LNCaP clone FGC (cell line): ENCODE measurements at places on chromosomes 12 and 14.
A peak's percentile ranks its signal among the peaks of the same experiment; 100 is the strongest.

GRCh38 chr12:50557421-50557820, 52.6 kb downstream of the DIP2B start:
- DNase-seq = no peak

DNA sequence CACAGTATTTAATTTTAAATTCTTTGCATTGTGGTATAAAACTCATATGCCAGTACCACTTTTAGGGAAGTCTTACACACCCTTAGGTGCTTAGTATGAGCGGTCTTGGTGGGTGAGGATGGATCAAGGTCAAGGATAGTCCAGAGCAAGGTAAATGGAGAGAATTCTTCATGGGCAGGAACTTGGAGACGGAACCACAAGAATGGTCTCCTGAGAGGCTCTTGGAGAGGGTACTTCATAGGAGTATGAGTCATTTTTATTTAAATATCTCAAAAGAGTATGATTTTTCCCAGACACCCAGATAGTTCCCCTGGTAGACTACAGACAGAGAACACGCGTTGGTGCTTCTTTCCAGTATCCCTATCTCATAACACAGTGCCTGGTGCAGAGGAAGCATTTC, 21.9 kb downstream of the HSPB8 start:
- no peak for DNase-seq

DNA sequence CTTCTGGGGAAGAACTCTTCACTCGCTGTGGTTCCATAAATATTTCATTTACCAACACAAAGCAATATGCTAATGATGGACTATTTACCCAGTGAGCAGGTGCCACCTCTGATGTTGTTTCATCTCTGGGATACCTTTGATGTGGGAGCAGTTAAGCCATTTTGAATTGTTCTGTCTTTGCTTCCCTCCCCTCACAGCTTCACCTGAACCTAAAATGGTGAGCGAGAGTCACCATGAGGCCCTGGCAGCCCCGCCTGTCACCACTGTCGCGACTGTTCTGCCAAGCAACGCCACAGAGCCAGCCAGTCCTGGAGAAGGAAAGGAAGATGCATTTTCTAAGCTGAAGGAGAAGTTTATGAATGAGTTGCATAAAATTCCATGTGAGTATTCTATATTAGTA, 352.7 kb downstream of the SYT1 start:
- DNase-seq = no peak

- peak; percentile 90 for DNase-seq
These were observed 218.8 kb downstream of the BTG1 start for GRCh38 chr12:91926848-91927247.

DNA sequence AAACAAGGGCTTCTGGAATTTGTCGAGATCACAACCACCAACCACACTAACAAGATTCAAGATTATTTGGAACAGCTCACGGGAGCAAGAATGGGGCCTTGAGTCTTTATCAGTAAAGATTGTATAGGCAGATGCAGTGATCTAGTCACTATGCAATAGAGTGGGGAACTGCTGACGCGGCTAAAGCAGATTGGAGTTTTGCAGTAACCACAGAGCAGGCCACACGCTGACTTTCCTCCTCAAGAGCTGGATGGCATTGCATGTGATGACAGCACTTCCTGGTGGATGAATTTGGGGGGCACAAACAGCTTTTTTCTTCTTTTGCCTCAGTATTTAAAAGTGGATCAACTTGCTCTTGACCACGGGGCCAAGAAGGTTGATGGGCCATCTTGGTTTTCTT, 46.0 kb downstream of the KCNK13 start:
- no peak for DNase-seq

GRCh38 chr14:101217616-101218371, 314.3 kb upstream of the RTL1 start:
- no peak for DNase-seq

DNA sequence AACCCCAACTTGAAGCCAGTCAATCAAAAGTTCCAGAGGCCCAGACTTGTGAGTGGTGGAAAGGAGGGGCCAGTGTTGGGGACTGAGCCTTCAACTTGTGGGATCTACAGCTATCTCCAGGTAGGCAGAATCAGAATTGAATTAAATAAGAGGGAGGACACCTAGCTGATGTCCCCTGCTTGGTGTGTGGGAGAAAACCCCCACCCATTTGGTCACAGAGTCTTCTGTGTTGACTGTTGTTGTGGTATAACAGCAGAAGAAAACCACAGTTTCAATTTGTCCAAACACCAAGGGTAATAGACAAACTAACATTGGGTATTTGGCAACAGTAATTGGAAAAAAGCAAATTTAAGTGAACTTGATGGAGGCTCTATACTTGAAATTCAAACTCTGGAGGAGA, 3.4 kb upstream of the GCH1 start:
- no peak for DNase-seq

DNA sequence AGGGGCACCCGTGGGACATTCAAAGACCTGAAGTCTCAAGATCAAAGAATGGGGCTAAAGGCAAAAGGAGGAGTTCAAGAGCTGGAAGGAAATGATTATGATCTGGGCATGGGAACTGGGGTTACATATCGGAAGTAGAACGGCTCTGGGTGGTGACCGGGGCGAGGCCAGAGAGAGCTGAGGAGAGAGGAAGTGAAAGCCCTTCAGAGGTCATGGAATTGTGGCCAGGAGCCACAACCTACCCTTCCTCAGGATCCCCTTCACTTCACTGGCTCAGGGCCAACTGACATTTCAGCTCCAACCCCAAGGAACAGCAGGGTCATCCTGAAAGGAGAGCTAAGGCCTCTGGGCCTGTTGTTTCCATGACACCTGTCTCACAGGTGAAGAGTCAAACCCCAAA, 57.8 kb downstream of the GALNT16 start:
- DNase-seq = no peak

DNA sequence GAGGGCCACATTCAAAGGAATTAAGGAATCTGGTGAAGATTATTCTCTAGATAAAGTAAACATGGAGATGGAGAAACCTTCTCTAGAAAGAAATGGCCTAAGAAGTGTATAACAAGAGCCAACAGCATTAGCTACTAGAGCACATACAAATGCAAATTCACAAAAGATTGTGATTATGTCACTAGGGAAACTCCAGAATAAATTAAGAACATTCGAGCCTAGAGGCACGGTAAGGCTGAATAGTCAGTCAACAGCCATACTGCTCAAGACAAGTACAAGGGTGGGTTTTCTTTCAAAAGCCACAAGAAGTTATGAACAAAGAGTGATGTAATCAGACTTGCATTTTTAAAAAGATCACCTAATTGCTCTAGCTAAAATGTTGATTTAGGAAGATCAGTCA, 25.4 kb downstream of the PPP4R3A start:
- DNase-seq = no peak

- no peak for DNase-seq
These were observed 24.3 kb upstream of the RCOR1 start for GRCh38 chr14:102568115-102568614.

DNA sequence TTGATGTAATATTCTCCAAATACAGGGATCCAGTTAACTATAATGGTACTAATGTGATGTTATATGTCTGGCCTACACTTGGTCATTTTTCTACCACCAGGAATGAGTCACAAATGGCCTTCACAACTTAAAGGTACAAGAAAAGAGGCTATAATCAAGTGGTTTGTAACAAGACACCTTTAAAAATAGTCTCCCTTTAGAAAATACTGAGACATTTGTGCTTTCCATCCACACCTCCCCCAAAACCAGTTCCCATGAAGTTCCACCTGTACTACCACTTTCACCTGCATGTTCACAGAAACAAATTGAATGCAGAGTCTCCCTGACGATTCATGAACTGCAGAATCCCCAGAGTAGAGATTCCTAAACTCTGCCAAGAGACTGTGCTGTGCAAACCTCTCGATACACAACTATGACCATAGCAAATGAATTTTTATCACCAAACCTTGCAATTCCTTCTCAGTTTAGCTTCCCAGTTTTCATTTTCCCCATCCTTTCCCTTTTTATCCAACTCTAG, 6.0 kb downstream of the BTG1 start:
- no peak for DNase-seq

- no peak for DNase-seq
These were observed 303 bp downstream of the SAMD4A start for GRCh38 chr14:54567224-54567638.

DNA sequence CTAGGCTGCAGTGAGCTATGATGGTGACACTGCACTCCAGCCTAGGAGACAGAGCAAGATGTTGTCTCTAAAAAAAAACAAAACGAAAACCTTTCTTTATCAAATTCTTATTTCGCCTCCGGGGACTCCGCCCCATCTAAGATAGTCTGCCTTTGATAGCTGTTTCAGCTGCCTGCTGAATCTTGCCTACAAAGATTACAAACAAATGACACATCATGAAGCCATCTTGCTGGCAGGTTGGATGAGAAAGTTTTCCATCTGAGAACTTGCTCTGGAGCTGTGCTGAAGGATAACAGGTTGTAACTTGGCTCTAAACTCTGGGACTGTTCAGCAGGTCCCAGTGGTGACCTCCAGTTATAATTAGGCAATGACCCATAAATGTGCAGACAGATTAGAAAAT, 41.8 kb upstream of the AEBP2 start:
- no peak for DNase-seq

DNA sequence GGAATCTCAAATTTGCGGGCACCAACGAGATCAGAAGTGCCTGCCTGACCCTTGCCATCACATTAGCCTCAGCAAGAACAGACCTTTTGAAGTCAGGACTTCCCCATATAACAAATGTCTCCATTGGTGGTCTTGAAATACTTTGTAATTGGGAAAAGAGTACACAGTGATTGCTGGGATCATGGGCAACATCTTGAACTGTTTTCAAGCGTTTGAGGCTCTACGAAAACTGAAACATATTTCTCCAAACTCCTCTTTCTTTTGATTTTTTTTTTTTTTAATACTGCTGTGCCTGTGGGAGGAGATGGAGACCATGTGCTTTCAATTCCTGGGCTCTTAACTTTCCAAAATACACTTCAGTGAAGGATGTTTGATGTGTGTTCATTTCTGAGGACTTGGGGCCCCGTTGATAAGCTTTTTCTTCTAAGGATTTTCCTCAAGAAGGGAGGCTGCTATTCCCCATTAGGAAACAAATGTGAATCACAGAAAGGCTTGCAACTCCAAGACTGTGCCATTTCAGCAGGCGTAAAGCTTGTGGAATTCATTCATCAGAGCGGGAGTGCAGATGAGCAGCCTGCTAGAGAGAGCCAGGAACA, 94.5 kb downstream of the TMEM132C start:
- no peak for DNase-seq

- DNase-seq = no peak
These were observed 191.3 kb upstream of the PWP1 start for GRCh38 chr12:107494331-107494730.

DNA sequence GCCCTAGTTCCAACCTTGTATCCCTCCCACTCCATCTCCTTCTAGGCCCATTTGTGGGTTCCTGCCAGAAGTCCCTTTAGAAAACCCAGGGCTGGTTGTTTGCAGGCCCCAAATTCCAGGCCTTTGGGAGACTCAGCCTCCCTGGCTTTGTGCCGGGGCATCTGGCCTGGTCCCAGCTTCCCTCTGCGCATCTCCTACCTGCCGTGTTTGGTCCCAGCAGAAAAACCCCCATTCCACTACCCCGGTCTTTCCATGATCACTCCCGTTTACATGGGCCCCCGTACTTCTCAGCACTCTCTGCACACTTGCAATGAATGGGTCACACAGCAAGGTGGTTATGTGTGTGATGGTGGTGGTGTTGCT, 15.3 kb downstream of the KMT5A start:
- DNase-seq = no peak

GRCh38 chr14:21014761-21015190, 10.1 kb downstream of the NDRG2 start:
- peak; percentile 62 for DNase-seq

- DNase-seq = no peak
These were observed at the start of gene BIN2 for GRCh38 chr12:51323966-51324895. BIN2 (minus strand) TSS chr12:51324174; CDS start chr12:51324102, 72 bp downstream.

DNA sequence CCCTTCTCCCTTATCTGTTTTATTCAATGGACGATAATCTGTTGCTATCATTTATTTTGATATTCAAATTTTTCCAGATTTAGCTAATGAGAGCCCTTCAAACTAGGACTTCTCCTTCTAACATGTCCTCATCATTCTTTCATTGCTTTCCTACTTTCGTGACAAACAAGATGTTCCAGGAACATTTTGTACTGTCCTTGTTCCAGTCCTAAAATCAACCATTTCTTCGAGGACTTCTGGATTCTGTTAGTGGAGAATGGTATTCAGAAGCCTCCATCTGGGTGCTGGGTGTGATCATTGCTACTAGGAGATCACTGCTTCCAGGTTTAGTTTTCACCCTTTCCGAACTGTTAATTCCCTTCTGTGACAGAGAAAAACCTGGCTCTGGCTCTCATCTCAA, 29.5 kb upstream of the FBXO34 start:
- no peak for DNase-seq

DNA sequence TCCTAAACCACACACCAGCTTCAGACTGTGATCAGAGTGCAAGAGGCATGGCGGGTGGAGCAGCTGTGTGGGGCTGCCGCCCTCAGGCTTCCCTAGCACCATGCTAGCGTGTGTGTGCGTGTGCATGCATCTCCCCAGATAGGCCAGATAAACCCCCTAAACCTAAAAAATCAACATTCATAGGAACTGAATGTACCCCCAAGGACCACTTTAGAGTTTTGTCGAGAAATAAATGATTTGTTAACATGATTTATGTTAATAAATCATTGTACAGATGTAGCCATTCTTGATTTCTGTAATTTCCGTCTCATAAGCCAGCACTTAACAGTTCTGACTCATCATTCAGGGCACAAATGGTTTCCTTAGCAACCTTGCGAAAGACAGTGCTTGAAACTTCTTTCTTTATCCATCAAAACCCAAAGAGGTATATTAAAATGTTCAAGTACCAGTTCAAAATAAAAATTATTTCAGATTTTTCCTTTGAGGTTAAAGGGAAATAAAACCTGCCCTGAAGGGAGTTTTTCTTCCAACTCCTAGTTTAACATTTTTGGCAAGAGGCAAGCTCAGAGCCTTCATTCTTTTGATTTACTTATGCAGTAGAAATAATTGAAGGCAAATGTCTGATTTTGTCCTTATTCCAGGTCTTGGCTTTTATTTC, 206.2 kb upstream of the RGS6 start:
- DNase-seq = no peak

DNA sequence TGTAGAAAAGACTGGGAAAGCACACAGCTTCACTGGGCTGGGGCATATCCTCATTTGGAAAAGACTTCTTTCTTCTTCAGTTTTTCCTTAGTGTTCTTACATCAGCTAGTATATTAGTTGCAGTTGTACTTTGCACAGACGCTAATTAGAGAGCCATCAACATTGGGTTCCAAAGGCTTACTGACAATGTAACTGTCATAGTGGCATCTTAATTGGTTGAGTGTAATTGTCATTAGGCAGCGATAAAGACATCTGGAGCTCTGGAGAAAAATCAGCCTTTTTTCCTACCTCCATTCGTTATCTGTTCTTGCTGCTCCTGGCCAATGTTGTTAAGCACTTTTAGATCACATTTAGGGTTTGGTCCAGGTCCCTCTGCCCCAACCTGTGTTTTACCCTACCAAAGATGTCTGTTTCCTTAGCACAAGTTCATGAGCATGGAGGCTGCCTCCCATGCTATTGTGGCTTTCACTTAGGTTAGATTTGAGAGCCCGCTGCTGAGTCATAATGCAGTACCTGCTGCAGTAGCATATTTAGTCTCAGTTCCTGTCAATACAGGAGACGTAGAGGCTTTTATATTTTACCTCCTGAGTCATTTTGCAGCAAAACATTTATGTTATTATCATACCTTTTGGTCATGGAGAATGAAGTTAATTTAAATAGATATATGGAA, 49.2 kb downstream of the FBXW8 start:
- DNase-seq = no peak

- DNase-seq = no peak
These were observed 3.6 kb downstream of the AKAP6 start for GRCh38 chr14:32332415-32333316.
